Hematopoietic multipotent progenitor cell treated with erythropoietin and hydrocortisone succinate and interleukin-3 and kit ligand, for 4 days (in vitro differentiated cells): ENCODE measurements at places on chromosomes 1 and 21.

GRCh38 chr1:53316424-53316765 is 11.5 kb downstream of the LRP8 start:
- no peak for DNase-seq

- DNase-seq = no peak
Observed at GRCh38 chr1:180096584-180097325, 57.9 kb upstream of the QSOX1 start.

- DNase-seq = peak; percentile 54
Observed at GRCh38 chr1:65691152-65691900, 101.4 kb upstream of the PDE4B start.

- peak; percentile 82 for DNase-seq
Observed at GRCh38 chr1:182330303-182330702, 61.3 kb downstream of the GLUL start.

- no peak for DNase-seq
Observed at GRCh38 chr1:62090016-62090415, 104.6 kb upstream of the L1TD1 start.

- no peak for DNase-seq
Observed at GRCh38 chr1:153942766-153943549, 3.6 kb downstream of the DENND4B start.

GRCh38 chr1:66563094-66563800 is 29.3 kb downstream of the SGIP1 start:
- DNase-seq = no peak

DNA sequence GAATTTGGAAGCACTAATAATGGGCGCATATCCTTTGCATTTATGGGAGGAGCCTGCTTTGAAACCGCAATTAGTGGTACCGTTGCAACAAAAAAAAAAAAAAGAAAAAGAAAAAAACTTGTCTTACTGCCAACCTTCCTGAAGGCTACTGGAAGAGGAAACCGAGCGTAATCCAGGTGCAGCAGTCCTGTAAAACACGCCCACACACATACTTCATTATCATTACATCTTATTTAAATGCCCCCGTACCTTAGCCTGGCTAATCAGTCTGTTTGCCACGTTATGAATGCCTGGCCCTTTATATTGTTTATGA is 686 bp upstream of the ZNF281 start:
- peak; percentile 75 for DNase-seq

GRCh38 chr1:156705918-156706656 is 704 bp upstream of the CRABP2 start:
- DNase-seq = peak; percentile 71

- no peak for DNase-seq
Observed at GRCh38 chr21:35779690-35780570, 280.4 kb downstream of the SETD4 start.

GRCh38 chr1:26994787-26995517 is 1.5 kb downstream of the TRNP1 start:
- no peak for DNase-seq

GRCh38 chr1:212677573-212677972 is 22.1 kb downstream of the BATF3 start:
- DNase-seq = no peak

- DNase-seq = peak; percentile 53
Observed at GRCh38 chr1:112083487-112083886, 94.0 kb upstream of the KCND3 start.

DNA sequence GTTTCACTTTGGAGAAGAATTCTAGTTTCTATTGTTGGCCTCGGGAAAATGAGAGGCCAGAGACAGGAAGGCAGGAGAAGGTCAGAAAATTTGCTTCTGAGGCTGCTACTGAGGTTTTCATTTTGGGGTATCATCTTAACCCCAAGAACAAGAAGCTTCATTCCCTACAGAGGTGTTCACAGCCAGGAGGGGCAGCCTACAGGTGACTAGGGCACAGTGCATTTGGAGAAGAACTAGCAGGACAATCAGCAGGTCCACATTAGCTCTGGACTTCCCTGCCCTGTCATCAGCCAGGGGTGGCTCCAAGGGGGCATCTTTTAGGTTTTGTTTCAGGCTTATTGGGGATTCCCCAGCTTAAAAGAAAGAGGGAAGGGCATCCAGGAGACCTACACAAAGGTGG is 12.1 kb upstream of the ZNF496 start:
- no peak for DNase-seq

- no peak for DNase-seq
Observed at GRCh38 chr1:96509951-96510350, 211.6 kb upstream of the PTBP2 start.

GRCh38 chr1:170871868-170872267 is 63.5 kb upstream of the MROH9 start:
- DNase-seq = no peak

GRCh38 chr1:233544304-233544703 is 69.6 kb upstream of the KCNK1 start:
- DNase-seq = no peak

GRCh38 chr1:9992910-9993309 is 4.1 kb upstream of the RBP7 start:
- no peak for DNase-seq

GRCh38 chr21:18985584-18985983 is 582.0 kb upstream of the TMPRSS15 start:
- DNase-seq = no peak

- peak; percentile 42 for DNase-seq
Observed at GRCh38 chr1:206979379-206980043, 9.3 kb upstream of the FCAMR start.

DNA sequence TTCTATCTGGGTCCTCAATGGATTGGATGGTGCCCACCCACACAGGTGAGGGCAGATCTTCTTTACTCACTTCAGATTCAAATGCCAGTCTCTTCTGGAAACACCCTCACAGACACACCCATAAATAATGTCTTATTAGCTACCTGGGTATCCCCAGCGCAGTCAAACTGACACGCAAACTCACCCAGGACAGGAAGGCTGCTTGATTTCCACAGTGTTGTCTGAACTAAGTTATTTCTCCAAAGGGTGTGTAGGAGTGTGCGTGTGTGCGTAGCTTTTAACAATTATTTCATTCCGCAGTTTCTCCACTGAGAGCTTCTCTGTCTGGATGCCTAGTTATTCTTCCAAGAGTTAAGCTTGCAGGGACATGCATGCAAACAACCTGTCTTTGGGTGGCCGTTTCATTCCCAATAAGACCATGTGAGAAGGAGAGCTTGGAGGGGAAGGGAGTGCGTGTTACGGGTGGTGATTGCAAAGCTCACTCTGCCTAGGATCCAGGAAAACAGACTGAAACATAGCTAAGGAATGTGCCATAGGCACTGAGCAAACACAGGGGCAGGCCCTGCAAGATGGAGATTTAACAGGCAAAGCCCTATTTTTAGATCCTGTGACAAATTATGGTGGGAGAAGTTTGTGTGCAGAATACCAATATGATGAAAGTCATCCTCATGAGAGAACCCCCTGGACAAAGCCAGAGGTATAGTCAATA is 269.7 kb downstream of the DYRK1A start:
- DNase-seq = no peak

DNA sequence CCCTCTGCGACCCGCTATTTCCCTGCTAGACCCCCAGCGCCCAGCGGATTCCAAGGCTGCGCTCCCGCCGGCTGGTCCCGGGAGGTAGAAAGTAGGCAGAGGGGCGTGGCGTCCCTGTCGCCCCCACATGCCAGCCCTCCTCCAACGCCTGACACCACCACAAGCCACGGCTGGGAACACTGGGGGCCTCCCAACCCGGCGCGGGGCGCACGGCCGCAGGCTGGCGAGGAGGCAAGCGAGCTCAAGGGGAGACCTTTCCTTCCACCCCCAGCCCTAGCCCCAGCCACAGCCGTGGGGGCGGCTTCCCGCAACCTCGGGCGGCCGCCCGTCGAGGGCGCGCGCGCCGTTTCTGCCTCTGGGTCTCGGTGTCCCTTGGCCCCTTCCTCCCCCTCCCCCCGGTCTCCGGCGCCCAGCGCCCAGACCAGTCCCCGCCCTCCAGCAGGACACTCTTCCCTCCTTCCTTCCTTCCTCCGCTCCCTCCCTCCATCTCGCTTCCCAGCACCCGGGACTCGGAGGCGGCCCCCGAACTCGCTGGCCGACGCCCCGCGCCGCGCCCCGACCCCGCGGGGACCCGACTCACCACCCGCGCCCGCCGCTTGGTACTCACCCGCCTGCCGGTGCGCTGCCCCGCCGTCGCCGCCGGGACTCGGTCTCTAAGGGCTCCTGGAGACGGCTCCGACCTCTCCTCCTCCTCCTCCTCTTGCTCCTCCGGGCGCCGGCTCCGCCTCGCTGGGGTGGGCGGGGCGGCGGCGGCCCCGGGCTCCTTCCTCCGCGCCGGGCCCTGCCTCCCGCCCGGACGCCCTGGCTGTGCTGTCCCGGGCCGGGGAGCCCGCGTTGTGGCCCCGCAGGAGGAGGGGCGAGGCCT is at the start of gene GNG12:
GNG12 (minus strand) TSS at position 731 of the 865 bp plus-strand sequence. CDS start 125,781 bp downstream, outside the sequence.
- peak; percentile 59 for DNase-seq

GRCh38 chr1:23742670-23743286 is 493 bp upstream of the ELOA start:
- DNase-seq = no peak

DNA sequence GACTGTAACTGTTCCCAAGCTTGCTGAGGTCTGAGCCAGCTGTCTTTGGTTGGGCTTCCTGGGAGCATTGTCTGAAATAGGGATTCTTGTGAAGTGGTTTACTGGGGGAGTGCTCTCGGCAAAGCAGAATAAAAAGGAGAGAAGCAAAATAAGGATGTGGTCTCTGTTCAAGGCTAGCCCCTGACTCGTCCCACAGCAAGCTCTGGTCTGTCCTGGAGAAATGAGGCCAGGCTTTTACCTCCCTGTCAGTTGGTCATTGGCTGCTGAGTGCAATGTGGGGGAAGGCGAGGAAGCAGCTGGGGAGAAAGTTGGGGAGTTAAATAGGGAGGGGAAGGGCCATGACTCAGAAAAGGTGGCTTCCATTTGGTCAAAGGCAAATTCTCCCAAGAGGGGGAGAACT is 303.9 kb upstream of the DUSP10 start:
- no peak for DNase-seq

DNA sequence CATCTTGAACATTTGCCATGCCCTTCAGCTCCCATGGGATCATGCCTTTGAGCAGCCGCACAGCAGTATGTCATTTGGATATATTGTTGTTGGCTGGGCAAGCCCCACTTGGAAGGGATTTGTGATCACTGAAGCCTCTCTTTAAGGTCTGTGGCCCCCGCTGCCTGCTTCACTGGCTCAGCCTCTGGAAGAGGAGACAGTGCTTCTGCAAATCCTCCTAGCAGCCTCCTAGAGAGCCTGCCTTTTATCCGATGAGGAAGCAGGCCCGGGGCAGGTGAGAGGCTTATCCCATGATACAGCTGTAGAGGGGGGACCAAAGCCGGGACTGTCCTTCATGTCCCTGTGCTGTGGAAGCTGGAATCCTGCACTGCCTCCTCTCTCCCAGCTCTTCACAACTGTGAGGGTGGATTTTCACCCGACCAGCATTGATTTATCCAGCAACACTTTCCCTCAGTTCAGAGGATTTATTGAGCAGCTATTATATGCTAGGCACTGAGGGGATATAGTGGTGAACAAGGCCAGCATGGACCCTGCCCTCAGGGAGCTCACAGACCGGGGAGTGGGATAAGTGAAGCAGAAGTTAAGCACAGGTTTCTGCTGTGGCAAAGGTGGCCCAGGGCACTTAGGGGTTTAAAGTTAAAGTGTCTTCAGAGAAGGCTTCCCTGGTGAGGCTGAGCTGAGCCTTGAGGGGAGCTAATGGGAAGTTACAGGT is 3.9 kb downstream of the TMEM61 start:
- no peak for DNase-seq

GRCh38 chr1:236167578-236167977 is 25.2 kb downstream of the GPR137B start:
- DNase-seq = no peak

DNA sequence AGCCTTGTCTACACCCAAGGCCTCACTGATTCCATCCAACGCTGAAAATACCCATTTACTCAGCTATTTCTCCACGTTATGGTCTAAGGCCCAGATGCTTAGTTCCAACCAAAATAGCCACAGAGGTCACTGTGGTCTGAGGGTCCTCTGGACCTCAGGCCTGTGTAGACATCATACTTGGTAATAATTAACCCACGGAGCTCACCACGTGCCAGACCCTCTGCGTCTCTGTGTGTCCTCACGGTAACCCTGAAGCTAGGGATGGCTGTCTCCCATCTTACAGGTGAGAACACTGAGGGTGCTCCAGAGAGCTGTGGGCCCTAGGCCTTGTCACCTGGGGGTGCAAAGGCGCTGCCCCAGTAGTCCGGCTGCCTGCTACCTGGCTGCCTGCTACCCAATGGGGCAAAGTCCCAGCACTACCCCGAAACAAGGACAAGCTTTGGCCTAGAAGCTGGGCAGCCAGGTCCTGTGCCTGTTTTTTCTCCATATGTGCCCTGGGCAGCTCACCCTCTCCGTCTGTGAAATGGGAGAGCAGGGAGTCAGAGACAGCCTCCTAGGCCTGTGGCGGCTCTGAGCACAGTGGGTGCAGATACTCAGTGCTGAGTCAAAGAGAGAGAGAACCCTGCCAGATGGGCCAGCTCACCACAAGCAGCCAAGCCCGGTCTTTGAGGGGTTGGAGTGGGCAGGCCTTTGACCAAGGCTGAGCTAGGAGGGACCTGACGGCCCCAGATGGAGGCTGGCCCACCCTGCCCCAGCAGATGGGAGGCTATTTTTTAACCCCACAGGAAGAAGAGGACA is 17.0 kb upstream of the RUNX3 start:
- no peak for DNase-seq

DNA sequence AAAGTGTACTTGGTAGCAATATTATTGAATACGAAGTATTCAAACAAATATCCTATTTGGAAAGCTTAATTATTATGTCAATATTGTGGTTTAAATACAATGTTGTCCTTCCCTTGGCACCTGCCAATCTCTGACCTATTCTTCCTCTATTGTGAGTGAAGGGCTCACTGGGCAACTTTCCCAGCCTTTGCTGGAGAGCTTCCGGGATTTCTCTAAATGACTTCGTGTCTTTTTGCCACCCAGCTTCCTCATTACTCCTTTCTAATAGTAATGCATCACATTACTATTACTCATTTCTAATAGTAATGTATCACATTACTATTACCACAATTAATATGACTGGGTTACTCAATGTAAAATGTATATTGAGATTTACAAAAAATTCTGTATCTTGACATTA is 880.6 kb downstream of the BRINP3 start:
- no peak for DNase-seq

DNA sequence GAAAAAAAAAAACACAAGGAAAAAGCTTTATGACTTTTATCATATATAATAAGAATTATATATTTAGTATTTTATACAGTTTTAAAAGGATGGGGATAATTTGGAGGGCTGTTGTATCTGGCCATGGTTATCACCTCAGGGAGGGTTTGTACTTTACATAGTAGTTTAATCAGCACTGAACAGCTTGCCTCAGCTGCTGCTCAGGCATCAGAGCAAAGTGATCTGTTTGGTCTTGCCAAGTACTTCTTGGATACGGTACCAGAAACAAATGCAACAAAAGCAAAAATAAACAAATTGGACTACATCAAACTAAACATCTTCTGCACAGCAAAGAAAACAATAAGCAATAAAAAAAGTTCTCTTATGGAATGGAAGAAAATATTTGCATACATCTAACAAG is 2.6 kb upstream of the SPTA1 start:
- peak; percentile 90 for DNase-seq
